ENCODE measurements at places on chromosomes 6 and 20.

DNA sequence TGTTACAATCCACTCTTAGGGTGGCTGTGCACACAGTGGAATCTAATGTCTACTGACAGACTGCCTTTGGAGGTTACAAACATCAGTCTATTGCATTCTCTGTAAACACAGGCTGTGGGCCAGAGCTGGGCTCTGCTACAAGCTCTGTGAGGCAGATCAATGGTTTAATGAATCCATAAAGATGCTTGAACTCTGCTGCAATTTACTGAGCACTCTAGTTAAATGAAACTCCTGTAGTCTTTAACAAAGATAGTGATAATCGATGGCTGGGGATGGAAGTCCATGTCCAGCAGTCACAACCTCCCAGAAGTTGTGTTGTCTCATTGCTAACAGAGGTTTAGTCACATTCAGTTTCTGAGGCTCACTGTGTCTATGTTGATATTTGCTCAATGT is 50.5 kb downstream of the SOBP start:
- DNase-seq, result no peak

- no peak for DNase-seq
Observed at GRCh38 chr6:147170269-147170668, 33.9 kb upstream of the STXBP5 start.

DNA sequence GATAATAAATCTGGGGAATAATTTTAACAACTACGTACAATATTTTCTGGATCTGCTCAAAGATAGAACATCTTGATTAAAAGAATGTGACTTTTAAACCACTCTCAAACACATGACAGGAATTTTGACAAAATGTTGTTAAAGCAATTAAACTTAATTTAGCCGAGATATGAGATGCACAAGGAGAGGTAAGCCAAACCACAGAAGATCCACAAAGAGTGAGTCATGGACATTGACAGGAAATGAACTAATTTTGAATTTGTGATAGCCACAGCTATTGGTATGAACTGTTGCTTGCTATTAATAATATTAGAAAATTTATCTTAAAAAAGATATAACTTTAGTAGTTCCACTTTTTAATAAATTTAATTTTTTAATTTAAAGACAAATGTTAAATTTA is 27.8 kb upstream of the VGLL2 start:
- no peak for DNase-seq

DNA sequence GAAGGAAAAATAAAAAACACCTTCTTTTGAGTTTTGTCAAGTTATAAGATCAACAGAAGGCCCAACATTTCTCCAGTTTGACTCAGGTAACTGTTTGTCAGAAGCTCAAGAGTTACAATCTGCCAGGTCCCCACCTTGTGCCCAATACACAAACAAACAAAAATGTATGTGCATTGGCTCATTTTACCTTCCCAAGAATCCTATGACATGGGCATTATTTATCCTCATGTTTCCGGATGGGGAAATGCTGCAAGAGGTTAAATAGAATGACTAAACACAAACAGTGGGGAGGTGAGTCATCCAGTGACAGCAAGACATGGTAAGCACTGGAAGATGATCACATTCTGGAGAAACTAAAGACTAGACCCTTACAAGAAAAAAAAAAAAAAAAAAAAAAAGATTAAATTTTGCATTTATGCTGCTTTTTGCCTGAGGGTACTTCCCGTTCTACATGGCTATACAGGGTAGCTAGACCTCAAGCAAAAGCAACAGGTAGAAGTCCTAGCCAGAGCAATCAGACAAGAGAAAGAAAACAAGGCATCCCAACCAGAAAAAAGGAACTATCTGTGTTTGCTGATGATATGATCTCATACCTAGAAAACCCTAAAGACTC is 23.6 kb upstream of the ANKRD60 start:
- DNase-seq, result no peak

GRCh38 chr6:3836566-3836965 is 12.6 kb upstream of the FAM50B start:
- DNase-seq, result no peak

GRCh38 chr6:125194941-125195340 is 41.4 kb downstream of the TPD52L1 start:
- DNase-seq, result no peak

GRCh38 chr6:36506611-36507010 is 40.7 kb downstream of the STK38 start:
- no peak for DNase-seq

- no peak for DNase-seq
Observed at GRCh38 chr6:64294034-64294433, 658.4 kb downstream of the PHF3 start.
